ENCODE measurements at places on chromosomes 13 and 19. TPM values are rescaled to one million over a fixed set of nuclear protein-coding genes. Genes with fewer than 3 reads are reported as not detected.
A peak's percentile ranks its signal among the peaks of the same experiment; 100 is the strongest.

CCDC169 gene
- total RNA-seq = not detected

LCP1 gene
- 485 TPM for total RNA-seq

LDLR gene
- 139 TPM for total RNA-seq

KCNRG gene
- total RNA-seq = 0.91 TPM

DNA sequence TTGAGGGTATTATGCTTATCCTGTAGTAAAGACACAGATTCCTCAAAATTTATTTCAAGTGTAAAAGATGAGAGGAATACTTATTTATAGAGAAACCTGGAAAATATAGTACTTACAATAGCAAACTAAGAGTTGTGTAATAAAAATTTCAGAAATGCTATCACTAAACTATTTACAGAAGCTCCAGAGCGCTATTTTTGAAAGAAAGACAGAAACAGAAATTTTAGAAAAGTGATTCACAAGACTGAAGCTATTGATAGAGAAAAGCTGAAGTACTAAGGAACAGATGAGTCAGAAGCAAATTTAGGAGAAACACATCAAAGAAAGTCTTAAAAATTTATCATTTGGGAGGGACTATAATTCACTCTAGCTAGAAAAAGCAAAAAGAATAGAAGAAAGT, 1174.2 kb downstream of the DIAPH3 start:
- H3K36me3 ChIP-seq = no peaks in the 10 kb centered on the region
- H3K4me1 ChIP-seq = no peaks in the 10 kb centered on the region
- DNase-seq = no peak
- no peak overlapping the region for H3K27ac ChIP-seq
- no peaks in the 10 kb centered on the region for H3K27me3 ChIP-seq

DNA sequence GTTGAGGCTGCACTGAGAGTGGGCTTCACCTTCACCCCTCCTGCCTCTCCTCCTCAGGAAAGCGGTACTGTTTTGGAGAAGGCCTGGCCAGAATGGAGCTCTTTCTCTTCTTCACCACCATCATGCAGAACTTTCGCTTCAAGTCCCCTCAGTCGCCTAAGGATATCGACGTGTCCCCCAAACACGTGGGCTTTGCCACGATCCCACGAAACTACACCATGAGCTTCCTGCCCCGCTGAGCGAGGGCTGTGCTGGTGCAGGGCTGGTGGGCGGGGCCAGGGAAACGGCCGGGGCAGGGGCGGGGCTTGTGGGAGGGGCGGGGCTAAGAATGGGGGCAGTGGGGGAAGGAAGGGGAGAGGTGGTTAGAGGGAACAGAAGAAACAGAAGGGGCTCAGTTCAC, 7.5 kb downstream of the CYP2A13 start:
- peaks cover 49% of the 10 kb centered on the region for H3K27me3 ChIP-seq
- H3K27ac ChIP-seq = no peak overlapping the region
- peaks cover 5% of the 10 kb centered on the region for H3K36me3 ChIP-seq
- peaks cover 5% of the 10 kb centered on the region for H3K4me1 ChIP-seq

DNA sequence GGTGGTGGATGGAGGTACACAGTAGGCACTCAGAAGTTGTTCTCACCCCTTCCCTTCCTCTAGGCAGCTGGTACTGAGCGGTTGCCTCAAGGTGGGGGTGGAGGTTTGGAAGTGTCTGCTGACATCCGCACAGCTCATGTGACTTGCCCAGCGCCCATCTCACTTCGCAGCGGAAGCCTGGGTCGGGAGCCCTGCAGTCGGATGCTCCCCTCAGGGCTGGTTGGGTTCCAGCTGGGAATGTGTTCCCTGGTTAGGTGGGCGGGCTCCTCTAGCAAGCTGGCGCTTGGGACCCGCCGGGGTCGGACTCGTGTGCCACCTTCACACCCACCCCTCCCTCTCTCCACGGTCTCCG, 10.2 kb downstream of the PPP1R37 start:
- H3K36me3 ChIP-seq = no peaks in the 10 kb centered on the region
- H3K4me1 ChIP-seq = peaks cover 46% of the 10 kb centered on the region
- peak overlapping the region; percentile 62 for H3K4me3 ChIP-seq
- H3K27me3 ChIP-seq = no peaks in the 10 kb centered on the region
